ENCODE measurements at places on chromosomes 6 and 20.

GRCh38 chr20:18428490-18429173 lies 38.2 kb downstream of the DZANK1 start:
- DNase-seq: peak; percentile 64

GRCh38 chr6:168960551-168961263 lies 292.9 kb downstream of the THBS2 start:
- DNase-seq: no peak

- DNase-seq: no peak
These were observed 4.7 kb downstream of the CDS2 start for GRCh38 chr20:5131502-5131901.

DNA sequence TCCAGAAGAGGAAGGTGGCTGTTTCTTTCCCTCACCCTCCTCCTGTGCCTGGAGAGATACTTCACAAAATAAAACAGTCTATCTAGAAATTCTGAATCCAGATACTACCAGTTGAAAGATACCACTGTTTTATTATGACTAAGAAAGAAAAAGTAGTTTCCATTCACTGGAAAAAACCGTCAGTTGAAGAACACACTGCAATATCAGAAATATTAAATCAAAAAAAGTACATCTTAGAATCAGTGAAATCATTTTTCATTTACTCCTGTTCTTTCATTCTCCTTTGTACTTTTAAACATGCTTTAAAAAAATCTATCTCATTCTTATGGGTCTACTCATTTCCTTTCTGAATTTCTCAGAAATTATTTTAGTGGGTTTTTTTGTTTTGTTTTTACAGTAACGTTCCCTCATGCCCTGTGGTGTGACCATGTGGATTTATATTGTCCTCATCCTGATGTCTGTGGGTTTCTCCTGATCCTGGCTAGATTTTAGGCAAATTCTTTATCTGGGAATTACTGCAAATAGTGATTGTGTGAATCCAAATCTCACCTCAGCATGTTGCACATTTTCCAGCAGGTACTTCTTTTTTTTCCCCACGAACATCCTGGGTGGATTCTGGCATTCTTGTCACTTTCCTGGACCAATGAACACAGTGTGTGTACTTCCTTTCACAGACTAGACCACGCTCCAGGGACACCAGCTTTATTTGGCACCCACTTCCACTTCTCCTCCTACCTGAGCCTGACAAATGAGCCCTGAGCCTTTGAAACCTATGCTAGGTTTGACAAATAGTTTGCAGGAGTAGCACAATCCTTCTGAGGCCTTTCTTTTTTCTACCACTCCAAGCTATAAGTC lies 114.0 kb upstream of the LAMP5 start:
- DNase-seq: no peak

- DNase-seq: peak; percentile 46
These were observed 65.6 kb upstream of the RREB1 start for GRCh38 chr6:7042056-7042653.

- no peak for DNase-seq
These were observed 95.6 kb upstream of the FOXP4 start for GRCh38 chr6:41450581-41450980.

DNA sequence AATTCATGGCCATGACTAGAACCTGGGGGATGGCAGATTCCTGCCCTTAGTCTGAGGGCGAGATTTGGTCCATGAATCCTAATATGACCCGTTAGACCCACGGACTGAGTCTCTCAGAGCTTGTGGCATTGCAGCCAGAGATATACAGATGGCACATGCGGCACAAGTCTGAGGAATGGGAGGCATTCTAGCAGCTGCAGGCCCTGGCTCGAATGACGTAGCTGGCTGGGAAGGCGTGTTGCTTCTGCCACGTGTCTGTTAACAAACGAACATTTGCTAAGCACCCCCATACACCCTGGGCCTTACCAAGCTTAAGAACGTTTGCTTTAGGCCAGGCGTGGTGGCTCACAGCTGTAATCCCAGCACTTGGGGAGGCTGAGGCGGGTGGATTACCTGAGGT lies 68.0 kb downstream of the CD164 start:
- DNase-seq: no peak

DNA sequence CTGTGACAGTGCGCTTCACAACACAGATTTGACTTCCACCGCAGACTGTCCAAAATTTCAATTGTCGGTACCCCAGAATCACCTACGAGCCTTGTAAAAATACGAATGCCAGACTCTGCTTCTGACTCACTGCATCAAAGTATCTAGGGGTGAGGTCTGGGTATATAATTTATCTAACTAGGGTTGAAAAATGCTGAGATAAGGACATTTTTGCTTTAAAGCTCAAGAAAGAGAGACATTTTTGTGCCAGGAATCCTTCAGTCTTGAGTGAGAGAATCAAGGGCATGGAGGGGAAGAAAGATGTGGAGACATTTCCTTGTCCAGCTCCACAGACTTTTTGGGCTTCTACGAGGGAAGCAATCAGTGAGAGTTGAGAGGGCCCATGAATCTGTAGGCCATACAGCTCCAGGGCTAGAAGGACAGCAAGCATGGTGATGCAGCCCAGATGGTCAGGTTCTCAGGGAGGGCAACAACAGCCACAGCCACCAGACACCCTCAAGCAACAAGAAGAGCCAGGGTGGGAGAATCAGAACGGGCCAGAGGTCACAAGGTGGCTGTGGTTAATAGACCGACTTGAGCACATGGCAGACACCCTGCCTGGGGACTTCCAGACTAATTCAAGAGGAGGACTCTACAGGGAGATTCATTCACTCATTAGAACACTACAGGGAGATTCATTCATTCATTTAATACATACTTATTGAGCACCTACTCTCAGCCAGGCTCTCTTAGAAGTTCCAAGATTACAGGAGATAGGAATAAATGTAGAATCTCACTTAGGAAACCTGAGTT lies 211.1 kb upstream of the PRDM1 start:
- DNase-seq: no peak

- DNase-seq: no peak
These were observed at the start of gene BEND3 for GRCh38 chr6:107114926-107115694. Gene BEND3, minus strand, starts transcription at chr6:107115515. Its CDS starts 16,230 bp downstream, at chr6:107099285.

GRCh38 chr20:34871320-34871926 lies 1.2 kb downstream of the GGT7 start:
- no peak for DNase-seq

DNA sequence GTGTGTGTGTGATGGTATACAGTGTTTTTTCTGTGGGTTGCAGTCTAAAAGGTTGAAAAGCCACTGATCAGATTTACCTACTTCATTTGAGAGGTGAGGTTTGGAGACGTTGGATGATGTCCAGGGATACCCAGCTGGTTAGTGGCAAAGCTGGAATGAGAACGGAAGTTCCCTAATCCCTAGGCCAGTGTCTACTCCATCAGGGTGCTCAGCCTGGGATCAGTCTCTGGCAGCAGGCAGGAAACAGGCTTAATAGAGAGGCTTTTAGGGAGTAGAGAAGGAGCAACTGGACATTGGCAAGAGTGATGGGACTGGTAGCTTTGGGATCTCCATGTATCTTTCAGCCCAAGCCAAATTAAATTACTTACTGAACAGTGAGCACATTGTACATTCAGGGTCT lies 80.7 kb downstream of the C6orf52 start:
- DNase-seq: no peak

GRCh38 chr6:129393654-129394053 lies 316.3 kb downstream of the ARHGAP18 start:
- DNase-seq: no peak

DNA sequence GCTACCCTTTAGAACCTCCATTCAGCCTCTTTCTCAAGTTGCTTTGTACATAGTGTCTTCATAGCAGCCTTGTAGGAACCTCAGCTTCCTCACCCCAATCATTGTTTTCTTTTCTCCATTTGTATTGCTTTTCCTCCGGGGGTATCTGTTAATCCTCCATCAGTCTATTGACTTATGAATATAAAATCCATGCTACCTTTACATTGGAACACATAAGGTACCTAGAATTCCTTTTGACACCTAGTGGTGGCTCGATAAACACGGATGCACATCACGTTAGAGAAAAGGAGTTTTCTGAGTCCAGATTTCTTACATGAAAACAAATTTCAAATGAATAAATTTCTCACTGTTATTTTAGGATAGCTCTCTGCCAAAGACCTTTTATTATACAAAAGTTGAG lies 6.3 kb upstream of the EDN1 start:
- DNase-seq: no peak

- no peak for DNase-seq
These were observed 25.0 kb upstream of the MTRF1L start for GRCh38 chr6:153027480-153027879.

GRCh38 chr6:90365002-90365401 lies 68.4 kb upstream of the BACH2 start:
- DNase-seq: no peak

DNA sequence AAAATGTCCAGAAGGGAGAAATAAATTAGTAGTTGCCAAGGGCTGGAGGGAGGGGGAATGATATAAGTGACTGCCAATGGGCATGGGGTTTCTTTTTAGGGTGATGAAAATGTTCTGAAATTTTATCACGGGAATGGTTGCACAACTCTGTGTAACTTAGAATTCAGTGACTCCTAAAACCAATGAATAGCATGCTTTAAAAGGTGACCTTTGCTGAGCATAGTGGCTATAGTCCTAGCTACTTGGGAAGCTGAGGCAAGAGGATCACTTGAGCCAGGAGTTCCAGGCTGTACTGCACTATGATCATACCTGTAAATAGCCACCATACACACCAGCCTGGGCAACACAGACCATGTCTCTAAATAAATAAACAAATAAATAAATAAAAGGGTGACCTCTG lies 109.0 kb downstream of the ATG5 start:
- no peak for DNase-seq

DNA sequence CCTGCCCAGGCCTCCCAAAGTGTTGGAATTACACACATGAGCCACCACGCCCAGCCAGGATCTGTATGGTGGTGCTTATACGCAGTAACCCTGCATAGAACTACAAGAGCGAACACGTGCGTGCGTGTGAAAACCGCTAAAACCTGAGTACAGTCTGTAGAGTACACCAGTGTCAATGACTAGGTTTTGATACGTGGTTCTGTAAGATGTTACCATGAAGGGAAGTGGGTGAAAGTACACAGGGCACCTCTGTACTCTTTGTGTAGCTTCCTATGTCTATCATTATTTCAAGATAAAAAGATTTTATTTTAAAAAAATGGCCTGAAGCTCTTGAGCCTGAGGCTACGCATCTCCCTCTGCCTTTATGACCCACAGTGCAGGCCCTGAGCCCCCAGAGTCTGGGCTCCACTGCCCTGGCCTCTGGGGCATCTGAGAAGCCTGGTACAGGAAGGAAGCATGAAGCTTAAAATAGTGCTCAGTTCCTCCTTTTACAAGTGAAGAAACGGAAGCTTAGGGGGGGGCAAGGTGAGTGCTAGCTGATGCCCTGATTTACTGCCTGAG lies 21.6 kb downstream of the LY86 start:
- DNase-seq: no peak

GRCh38 chr6:144434308-144434990 lies 149.3 kb downstream of the UTRN start:
- DNase-seq: no peak

GRCh38 chr20:63635431-63636141 lies 8.7 kb upstream of the GMEB2 start:
- DNase-seq: no peak

DNA sequence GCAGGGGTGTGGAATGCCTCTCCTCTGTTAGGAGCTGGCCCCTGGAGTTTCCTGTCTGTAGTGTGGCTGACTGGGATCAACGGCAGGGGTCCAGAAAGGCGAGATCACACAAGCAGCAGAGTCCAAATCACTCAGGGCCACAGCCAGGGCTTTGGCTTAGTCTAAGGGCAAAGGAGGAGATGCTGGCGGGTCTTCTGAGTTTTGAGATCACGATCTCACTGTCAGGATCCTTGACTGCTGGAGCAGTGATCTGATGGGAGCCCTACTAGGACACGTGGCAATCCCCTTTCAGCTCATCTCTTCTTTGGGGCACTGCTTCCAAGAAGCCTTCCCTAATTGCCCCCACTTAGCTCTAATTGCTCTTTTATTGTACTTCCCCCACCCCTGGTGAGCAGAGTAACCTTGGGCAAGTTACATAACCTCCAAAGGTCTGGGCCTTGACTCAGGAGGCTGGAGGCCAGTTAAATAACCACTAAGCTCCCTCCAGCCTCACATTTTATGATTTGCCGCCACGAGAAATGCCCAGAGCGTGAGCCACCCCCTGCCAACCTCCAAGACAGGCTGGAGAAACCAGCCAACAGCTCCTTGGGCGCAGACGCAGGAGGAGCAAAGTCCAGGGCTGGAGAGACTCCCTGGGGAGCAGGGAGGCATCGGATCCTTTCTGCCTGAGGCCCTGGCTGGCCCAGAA lies 12.0 kb downstream of the KCNK5 start:
- no peak for DNase-seq

DNA sequence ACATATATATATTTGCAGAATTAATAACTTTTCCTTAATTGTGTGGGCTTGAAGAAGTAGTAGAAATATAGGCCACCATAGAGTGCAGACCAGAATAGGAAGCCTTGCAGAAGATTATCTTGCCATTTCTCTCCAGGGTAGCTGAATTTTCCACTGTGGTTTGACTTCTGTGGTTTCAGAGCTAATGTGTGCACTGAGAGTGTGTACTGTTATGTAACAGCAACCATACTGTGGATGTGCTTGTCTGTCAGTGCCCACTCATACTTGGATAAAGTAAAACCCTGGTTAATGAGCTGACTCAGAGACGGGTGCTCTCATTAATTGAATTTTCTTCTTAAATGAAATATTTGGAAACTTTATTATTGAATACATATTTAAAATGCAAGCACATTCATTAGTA lies 57.2 kb downstream of the CEP43 start:
- no peak for DNase-seq

GRCh38 chr20:1301031-1301529 lies 27.9 kb downstream of the SDCBP2 start:
- DNase-seq: no peak

DNA sequence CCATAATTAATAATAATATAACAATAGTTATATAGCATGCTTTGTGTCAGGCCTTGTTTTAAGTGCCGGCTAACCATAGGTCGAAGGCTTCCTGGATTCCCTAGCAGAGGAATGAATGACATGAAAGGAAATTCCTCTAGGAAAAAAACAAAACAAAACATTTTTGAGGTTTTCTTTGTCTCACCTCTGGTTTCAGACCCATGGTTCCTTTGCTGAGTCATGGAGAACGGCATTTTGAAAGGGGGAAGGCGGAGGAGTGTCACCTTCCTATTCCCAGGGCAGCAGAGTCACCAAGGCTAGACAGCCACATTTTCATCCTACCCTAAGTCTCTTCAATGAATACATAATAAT lies 25.3 kb upstream of the CCND3 start:
- peak; percentile 84 for DNase-seq

GRCh38 chr20:24737212-24737850 lies 211.7 kb upstream of the CST7 start:
- no peak for DNase-seq

GRCh38 chr6:13624871-13625288 lies 9.7 kb downstream of the NOL7 start:
- peak; percentile 65 for DNase-seq

DNA sequence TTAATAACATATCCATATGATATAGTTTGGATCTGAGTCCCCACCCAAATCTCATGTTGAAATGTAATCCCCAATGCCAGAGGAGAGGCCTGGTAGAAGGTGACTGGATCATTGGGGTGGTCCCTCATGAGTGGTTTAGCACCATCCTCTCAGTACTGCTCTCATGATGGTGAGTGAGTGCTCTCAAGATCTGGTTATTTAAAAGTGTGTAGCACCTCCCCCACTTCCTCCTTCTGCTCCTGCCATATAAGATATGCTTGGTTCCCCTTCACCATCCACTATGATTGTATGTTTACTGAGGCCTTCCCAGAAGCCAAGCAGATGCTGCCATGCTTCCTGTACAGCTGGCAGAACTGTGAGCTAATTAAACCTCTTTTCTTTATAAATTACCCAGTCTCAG lies 22.9 kb downstream of the IRF4 start:
- no peak for DNase-seq

Data from HepG2 (cell line).